ENCODE measurements at places on chromosomes 1 and 21. TPM values are rescaled to one million over a fixed set of nuclear protein-coding genes. Genes with fewer than 3 reads are reported as not detected.

DNA sequence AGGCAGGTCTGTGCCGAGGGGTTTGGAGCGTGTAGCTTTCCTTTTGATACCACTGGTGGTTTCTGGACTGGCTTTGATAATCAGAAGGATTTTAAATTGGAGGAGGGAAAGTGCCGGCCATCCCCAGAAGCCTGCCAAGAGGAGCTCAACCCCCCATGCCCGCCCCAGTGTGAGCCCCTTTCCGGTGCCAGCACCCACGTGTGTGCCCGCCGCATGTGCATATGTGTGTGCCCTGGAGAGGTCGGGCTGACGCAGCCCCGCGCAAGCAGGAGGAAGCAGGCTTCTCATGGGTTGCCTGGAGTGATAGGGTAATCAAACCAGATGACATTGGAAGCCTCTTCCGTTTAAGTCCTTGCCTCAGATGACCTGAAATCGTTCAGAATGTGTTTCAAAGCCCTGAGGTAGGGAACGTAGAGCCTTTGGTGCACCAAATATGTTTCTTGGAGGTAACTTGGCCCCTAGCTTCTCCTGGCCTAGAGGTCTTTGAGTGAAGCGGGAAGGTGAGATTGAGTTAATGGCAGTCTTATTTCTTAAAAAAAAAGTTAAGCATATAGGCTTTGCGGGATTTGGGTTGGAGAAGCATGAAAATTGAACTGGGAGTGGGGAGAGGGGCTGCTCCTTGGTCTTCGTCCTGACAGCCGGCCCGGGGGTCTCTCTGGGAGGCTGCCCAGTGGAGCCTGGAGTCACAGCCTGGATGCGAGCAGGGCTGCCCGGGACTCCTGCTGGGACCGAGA lies 34.1 kb upstream of the ARHGEF16 start:
- no peaks in the 10 kb centered on the region for H3K27me3 ChIP-seq
- no peaks in the 10 kb centered on the region for H3K36me3 ChIP-seq
- no peak overlapping the region for H3K4me3 ChIP-seq
- H3K27ac ChIP-seq: no peak overlapping the region

MROH9 gene
- total RNA-seq: not detected

DNA sequence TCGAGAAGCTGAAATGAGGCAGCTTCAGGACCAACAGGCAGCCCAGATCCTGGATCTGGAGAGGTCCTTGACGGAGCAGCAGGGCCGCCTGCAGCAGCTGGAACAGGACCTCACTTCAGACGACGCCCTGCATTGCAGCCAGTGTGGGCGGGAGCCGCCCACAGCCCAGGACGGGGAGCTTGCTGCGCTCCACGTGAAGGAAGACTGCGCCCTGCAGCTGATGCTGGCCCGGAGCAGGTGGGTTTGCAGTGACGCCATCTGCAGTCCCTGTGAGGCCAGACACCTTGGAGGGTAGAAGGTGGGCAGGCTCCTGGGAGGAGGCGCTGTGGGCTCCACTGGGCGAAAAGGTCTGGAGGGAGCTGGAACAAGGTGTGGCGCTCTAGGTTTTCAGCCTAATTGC lies 39.7 kb downstream of the PCNT start:
- H3K4me1 ChIP-seq: no peaks in the 10 kb centered on the region
- no peak overlapping the region for H3K27ac ChIP-seq
- no peaks in the 10 kb centered on the region for H3K36me3 ChIP-seq
- H3K27me3 ChIP-seq: no peaks in the 10 kb centered on the region

DNA sequence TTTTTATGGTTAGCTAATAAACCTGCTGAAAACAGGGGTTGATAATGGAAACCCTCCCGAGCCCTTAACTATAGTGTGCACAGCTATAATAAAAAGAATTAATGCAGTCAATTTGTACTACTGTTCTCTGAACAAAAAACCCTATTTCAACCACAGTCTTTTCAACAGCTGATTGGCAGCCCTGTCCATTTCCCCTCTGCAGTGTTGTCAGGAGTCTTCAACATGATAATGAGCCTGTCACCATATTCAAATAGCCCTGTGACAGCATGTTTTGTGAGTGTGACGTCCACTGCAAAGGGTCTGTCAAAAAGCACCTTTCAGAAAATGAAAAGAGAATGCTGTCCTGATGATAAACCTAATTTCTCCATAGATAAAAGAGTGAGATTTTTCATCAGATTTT lies 92.7 kb downstream of the ESRRG start:
- H3K36me3 ChIP-seq: no peaks in the 10 kb centered on the region
- no peak for DNase-seq
- H3K4me1 ChIP-seq: no peaks in the 10 kb centered on the region
- H3K27me3 ChIP-seq: no peaks in the 10 kb centered on the region

DNA sequence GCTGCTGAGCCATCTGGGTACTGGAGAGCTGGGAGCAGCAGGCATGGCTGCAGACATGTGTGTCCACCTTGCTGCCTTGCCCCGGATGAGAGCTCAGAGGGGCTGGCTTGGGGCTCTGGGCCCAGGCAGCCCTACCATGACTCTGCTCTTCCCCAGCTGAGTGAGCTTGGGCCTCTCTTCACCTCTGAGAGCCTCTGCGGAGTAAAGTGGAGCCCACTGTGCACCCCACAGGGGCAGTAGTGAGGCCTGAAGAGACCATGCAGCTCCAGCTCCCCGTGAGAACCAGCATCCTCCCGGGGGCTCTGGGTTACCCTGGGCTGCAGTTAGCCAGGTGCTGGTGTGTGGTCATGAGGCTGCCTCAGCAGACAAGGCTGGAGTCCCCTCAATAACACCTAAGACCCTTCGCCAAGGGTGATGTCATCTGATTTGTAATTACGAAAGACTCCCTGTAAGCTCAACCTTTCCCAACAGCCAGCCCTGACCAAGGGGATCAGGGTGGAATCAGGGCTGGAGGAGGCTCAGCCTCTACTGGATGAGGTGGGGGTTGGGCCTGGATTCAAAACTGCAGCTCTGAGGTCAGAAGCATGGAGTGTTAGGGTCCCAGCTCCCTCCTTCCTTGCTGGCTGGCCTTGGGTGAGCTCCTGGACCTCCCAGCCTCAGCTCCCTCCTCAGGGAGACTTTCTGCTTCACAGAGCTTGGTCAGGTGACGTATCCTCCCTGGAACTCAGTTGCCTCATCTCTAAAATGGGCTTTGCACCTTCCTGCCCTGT lies 308.0 kb downstream of the MATN1 start:
- H3K36me3 ChIP-seq: no peaks in the 10 kb centered on the region
- no peak overlapping the region for H3K27ac ChIP-seq
- no peak for DNase-seq
- H3K27me3 ChIP-seq: no peaks in the 10 kb centered on the region
- H3K4me1 ChIP-seq: no peaks in the 10 kb centered on the region

DNA sequence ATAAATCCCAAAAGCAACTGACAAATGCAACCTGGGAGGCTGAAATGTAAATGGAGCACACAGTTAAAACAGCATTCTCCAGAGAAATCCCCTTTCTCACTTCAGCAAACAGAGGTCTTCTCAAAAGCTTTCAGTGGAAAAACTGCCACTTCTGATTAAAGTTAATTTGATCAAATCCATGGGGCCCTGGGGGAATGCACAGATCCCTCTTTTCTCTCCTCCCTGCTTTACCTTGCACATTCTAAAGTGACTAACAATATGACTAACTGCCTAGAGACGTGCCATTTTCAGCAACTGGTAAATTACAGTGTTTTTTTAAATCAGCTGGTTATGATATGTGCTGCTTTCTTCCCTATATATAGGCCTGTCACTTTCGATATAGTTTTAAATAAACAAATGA lies 142.5 kb downstream of the RERE start:
- H3K4me1 ChIP-seq: no peaks in the 10 kb centered on the region
- no peaks in the 10 kb centered on the region for H3K36me3 ChIP-seq
- no peak for DNase-seq

ELAVL4 gene
- total RNA-seq: 0.19 TPM

- peaks cover 18% of the 10 kb centered on the region for H3K4me1 ChIP-seq
- peak overlapping the region; percentile 90 for H3K27ac ChIP-seq
- no peak overlapping the region for H3K4me3 ChIP-seq
- no peaks in the 10 kb centered on the region for H3K27me3 ChIP-seq
Measured at GRCh38 chr1:197776351-197777105, 1.2 kb upstream of the DENND1B start.

COL16A1 gene
- 1.3 TPM for total RNA-seq

HAX1 gene
- total RNA-seq: 43.7 TPM
